ENCODE measurements at places on chromosomes 12 and 14. TPM values are rescaled to one million over a fixed set of nuclear protein-coding genes. Genes with fewer than 3 reads are reported as not detected.

CISTR gene
- not detected for polyA plus RNA-seq

CLECL1 gene
- 0.31 TPM for polyA plus RNA-seq

VRTN gene
- polyA plus RNA-seq = not detected

GPR84 gene
- polyA plus RNA-seq = 0.17 TPM

DNA sequence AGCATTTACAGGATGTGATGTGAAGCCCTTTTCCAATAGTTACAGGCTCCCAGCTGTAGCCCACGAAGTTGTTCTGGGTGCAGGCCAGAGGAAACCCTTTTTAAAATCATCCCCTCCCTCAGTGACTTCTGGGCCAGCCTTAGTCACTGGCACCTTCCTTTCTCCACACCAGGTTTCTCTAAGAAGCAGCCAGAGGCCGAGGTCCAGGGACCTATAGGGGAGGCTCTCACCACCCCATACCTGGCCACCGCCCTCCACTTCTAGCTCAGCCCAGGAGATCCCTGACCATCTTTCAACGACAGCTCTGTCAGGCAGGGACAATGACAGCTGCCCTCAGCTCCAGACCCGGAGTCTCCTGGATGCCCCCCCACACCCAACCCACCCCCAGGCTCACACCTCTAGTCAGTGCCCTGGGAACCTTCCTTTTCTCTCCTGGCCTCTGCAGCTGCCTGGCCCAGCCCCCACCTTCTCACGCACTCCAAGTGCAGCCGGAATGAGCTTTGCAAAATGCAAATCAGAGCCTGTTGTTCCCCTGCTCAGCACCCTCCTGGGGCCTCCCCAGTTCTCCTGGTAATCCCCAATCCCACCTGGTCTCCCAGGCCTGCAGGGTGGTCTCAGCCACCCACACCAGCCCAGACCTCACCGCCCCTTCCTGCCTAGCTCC lies 46.7 kb downstream of the TESC start:
- no peak for DNase-seq

- no peak for DNase-seq
Observed at GRCh38 chr12:64029013-64029857, 184.7 kb downstream of the SRGAP1 start.

GRCh38 chr12:52952076-52952801 lies 3.3 kb downstream of the KRT18 start:
- DNase-seq = no peak

DNA sequence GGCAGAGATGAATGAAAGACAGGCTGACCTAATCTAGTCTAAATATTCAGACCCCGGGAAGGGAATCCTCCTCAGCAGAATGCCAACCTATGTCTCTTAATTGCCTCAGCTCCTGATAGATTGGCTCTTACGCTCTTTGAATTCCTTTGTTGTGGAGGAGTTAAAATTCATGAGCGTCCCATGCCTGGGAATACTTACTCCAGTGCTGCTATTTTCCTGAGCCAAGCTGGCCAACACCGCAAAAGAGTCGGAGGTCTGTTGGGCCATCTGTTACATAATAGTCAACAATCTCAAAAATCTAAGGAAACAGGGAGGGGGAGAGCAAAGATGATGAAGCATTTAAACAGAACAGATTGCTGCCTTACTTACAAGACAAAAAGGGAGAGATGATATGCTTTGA lies 182.8 kb downstream of the ASCL1 start:
- no peak for DNase-seq

DNA sequence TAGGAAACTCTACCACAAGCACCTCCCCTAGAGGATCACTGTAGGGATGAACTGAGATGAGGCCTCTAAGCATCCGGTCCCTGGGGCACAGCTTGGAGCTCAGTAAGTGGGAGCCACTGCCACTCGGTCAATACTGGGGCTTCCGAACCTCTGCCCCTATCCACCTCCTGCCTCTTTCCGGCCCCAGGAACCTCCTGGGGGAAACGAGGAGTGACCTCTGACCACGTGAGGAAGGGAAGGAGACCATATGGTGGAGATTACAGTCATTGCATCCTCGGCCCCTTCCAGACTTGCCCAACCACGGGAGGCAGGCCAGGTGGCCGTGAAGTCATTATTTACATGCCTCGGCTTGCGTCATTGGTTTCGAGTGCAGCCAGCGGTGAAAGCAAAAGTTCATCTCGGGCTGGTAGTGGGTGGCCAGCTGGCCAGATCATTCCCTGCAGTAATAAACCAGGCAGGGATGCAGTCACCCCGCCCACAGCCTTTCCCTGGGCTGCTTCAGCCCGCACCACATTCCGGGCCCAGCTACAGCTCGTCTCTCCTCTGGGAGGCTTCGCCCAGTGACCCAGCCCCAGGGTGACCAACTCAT lies 65.4 kb downstream of the C14orf132 start:
- no peak for DNase-seq

DNA sequence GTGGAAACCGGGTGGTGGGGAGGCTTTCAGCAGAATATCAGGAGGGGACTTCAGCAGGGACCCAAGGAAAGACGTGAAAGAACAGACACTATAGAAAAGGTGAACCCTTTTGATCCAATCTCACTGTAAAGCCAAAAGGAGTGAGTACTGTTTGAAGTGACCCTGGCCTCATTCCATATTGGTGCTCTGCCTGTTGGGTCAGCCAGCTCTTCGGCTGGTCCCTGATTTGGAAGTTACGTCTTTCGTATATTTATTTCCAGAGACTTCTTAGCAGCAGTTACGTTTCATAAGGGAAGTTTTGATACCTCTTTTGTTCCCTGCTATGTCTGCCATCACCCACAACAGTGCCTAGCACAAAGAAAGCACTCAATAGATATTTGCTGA lies 21.9 kb downstream of the WNT5B start:
- DNase-seq = no peak
